Endothelial cell of coronary artery (primary cell): ENCODE measurements at places on chromosomes 4 and X. TPM values are rescaled to one million over a fixed set of nuclear protein-coding genes. Genes with fewer than 3 reads are reported as not detected.

Gene YIPF7
- not detected in 2 replicates for total RNA-seq

Gene SSX4B
- not detected in 2 replicates for total RNA-seq

Gene ZAR1
- not detected in 2 replicates for total RNA-seq

Gene MAGEC2
- total RNA-seq = not detected in 2 replicates

Gene SMIM10
- 0.63 and 0.85 TPM in 2 replicates for total RNA-seq

Gene SULT1B1
- total RNA-seq = 55.9 and 63.3 TPM in 2 replicates

Gene FAM241A
- 7.2 and 9.7 TPM in 2 replicates for total RNA-seq
